Activated naive CD8-positive, alpha-beta T cell treated with anti-CD3 and anti-CD28 coated beads for 36 hours (primary cell): ENCODE measurements at places on chromosomes 1 and 21. TPM values are rescaled to one million over a fixed set of nuclear protein-coding genes. Genes with fewer than 3 reads are reported as not detected.

DNA sequence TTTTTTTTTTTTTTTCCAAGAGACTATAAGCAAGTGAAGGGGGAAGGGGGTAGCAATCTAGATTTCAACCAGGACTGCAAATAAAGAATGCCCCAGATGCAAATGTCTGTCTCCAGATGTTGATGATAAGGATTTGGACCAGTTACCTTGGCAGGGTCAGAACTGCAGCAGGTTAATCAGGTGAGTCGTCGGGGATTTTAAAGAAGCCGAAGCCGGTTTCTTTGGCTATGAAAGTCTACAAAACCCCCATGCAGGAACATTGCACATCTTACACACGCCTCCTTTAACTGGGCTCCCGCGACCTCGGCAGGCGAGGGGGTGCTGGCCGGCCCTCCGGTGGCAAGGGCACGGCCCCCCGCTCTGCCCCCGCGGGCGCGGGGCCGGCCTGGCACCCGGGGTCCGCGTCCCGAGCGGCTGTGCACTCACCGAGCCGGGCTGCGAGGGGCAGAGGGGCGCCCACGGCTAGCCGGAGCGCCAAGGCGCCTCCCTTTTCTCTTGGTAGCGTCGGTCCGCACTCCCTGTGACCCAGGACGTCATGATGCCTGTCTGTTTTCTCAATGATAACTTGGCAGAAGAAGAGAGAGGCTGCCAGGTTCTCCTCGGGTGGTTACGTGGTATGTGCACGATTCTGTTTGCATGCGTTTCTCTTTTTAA is 366.3 kb upstream of the ESRRG start:
- peaks cover 51% of the 10 kb centered on the region for H3K27me3 ChIP-seq
- no peaks in the 10 kb centered on the region for H3K36me3 ChIP-seq
- H3K27ac ChIP-seq, result no peak overlapping the region
- DNase-seq, result no peak

DNA sequence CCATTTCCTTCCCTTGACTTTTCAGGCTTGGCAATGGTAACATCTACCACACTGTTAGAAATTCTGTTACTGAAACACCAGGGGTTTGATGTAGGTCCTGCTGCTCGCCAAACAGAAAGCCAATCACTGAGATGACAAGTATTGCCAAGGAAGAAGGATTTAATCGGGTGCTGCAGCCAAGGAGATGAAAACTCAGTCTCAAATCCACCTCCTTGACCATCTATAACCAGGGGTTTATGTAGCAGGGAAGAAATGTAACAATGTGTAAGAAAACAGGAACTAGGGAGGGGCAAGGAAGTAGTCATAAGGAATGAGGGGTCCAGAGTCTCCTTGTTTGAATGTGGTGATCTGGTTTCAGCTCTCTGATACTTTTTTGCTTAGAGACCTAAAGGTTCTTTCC is 25.4 kb downstream of the PLA2G2A start:
- no peak overlapping the region for H3K4me3 ChIP-seq
- H3K27ac ChIP-seq, result no peak overlapping the region
- no peaks in the 10 kb centered on the region for H3K36me3 ChIP-seq
- no peak for DNase-seq
- peaks cover 2% of the 10 kb centered on the region for H3K4me1 ChIP-seq
- peaks cover 43% of the 10 kb centered on the region for H3K27me3 ChIP-seq

Gene EPHA10
- total RNA-seq, result not detected

Gene ALPL
- not detected for total RNA-seq

Gene CA6
- 13.7 TPM for total RNA-seq

Gene SYT2
- not detected for total RNA-seq

DNA sequence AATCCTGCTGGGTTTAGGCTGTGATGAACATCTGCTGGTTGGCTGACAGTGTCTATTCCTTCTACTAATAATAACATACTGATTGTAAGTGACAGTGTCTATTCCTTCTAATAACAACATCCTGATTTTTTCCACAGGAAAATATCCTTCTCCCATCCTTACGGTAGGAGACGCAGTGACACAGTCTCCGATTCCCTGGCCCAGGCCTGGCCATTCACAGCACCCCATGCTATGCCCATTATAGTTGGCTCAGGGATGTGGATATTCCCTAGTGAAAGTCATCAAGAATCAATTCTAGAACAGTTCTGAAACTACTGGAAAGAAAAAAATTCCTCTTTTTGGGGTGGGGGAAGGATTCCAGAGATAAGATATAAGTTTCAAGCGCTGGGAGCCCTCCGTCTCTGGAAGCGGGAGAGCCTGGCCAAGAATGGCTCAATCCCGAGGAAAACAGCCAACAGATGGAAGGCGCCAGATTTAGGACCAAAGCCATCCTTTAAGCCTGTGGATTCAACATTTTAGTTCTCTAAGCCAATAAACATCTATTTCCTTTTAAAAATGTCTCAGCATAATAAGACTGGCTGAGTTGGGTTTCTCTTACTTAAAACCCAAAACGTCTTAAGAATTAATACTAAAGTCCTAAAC is 88.6 kb downstream of the GPATCH2 start:
- no peaks in the 10 kb centered on the region for H3K27me3 ChIP-seq
- no peak overlapping the region for H3K27ac ChIP-seq
- H3K4me3 ChIP-seq, result no peak overlapping the region
- no peaks in the 10 kb centered on the region for H3K4me1 ChIP-seq
- DNase-seq, result no peak

GRCh38 chr1:178934546-178934945 is 63.7 kb upstream of the ANGPTL1 start:
- DNase-seq, result no peak
- no peaks in the 10 kb centered on the region for H3K4me1 ChIP-seq
- H3K27ac ChIP-seq, result no peak overlapping the region

GRCh38 chr21:43911015-43911934 is 46.3 kb downstream of the AGPAT3 start:
- H3K4me1 ChIP-seq, result peaks cover 18% of the 10 kb centered on the region
- DNase-seq, result no peak
- no peak overlapping the region for H3K27ac ChIP-seq

GRCh38 chr1:6588893-6589520 is 9.2 kb downstream of the ZBTB48 start:
- peaks cover 6% of the 10 kb centered on the region for H3K36me3 ChIP-seq
- no peak overlapping the region for H3K27ac ChIP-seq
- no peaks in the 10 kb centered on the region for H3K27me3 ChIP-seq
- DNase-seq, result no peak

DNA sequence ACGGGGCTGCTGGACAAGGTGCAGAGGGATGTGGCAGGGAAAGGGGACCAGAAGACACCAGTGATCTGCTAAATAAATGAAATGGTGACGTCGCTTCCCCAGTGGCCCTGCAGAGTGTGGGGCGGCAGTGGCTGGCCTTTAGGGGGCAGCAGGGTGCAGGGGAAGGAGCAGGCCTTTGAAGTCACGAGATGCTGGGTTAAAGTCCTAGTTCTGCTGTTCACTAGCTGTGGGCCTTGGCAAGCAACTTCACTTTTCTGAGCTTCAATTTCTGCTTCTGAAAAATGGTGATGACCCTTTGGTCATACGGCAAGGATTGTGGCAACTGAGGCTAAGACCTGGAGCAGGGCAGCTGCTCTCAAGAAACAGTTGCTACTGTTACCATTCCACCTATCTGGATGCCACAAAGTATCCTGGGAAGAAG is 9.2 kb upstream of the GALE start:
- no peaks in the 10 kb centered on the region for H3K36me3 ChIP-seq
- H3K4me3 ChIP-seq, result no peak overlapping the region
- peaks cover 5% of the 10 kb centered on the region for H3K4me1 ChIP-seq
- DNase-seq, result peak; percentile 82

GRCh38 chr1:91026320-91026719 is 4.5 kb upstream of the ZNF644 start:
- H3K4me1 ChIP-seq, result peaks cover 19% of the 10 kb centered on the region
- no peak for DNase-seq
- H3K36me3 ChIP-seq, result no peaks in the 10 kb centered on the region
- no peak overlapping the region for H3K27ac ChIP-seq
